Breast epithelium (tissue), 4 donors: ENCODE measurements at places on chromosomes 11 and 22.

GRCh38 chr11:1768141-1768469 is 4.4 kb upstream of the CTSD start:
- DNase-seq, result no peak

DNA sequence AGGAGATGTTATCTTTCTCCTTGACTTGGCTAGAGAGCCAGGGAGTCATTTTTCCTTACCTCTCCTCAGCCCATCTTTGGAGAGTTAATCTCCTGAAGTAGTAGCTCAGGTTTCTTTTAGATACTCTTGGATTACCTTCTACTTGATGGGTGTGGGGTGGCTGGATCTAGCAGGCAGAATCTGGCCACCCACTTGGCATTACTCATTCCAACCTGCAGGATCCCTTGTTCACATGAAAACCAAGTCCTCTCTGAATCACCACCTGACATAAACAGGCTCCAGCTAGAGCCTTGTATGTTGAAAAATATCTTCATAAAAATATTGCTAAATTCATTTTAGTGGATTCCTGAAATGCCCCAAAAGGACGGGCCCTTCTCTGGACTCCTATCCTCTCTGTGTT is 250.6 kb upstream of the PLET1 start:
- no peak for DNase-seq

DNA sequence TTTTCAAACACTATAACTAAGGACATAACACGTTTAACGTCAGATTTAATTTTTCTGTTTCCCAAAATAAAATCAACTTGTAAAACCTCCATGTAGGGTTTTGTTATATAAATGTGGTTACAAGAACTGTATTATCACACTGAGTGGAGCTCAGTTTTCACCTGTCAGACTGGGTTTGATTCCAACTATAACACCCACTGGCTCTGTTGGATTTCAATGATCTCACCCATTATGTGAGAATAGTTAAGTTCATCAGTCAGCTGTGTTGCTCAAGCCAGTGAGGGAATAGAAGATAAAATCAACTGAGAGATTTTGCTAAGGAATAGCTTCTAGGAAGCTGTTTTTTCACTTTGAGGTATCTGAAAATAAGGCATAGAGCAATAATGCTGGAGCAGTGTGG is 5.1 kb upstream of the OR52R1 start:
- DNase-seq, result no peak

GRCh38 chr22:45738206-45738605 is 66.6 kb downstream of the ATXN10 start:
- no peak for DNase-seq

GRCh38 chr11:25910086-25910485 is 421.8 kb upstream of the ANO3 start:
- no peak for DNase-seq

DNA sequence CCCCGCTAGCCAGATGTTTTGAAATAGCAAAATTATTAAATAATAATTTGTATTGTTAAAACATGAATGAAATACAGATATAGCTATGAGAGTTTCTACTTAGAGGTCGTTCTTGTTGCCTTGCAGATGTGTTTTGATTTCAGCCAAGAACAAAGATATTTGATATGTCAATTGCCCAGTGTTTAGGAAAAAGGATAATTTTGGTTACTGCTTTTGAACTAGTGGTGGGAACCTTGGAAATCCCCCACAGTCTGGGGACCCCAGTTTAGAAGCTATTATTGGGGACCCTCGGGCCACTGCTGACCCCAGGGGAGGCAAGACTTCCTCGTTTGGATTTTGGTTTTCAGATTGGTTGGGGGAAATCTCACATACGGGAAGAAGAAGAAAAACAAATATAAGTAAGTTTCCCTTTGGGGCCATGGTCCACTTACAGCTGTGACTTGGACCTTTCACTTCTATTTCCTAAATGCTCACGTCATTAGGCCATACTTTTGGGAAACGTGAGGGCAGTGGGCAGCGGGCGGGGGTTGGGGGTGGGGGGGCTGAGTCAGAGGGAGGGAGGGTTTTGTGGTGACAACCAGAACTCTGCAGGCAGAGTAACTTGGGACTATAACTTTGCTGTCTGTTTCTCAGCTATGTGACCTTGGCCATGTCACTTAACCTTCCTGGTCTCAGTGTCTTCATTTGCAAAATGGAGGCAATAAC is 37.0 kb downstream of the LDLRAD3 start:
- no peak for DNase-seq

DNA sequence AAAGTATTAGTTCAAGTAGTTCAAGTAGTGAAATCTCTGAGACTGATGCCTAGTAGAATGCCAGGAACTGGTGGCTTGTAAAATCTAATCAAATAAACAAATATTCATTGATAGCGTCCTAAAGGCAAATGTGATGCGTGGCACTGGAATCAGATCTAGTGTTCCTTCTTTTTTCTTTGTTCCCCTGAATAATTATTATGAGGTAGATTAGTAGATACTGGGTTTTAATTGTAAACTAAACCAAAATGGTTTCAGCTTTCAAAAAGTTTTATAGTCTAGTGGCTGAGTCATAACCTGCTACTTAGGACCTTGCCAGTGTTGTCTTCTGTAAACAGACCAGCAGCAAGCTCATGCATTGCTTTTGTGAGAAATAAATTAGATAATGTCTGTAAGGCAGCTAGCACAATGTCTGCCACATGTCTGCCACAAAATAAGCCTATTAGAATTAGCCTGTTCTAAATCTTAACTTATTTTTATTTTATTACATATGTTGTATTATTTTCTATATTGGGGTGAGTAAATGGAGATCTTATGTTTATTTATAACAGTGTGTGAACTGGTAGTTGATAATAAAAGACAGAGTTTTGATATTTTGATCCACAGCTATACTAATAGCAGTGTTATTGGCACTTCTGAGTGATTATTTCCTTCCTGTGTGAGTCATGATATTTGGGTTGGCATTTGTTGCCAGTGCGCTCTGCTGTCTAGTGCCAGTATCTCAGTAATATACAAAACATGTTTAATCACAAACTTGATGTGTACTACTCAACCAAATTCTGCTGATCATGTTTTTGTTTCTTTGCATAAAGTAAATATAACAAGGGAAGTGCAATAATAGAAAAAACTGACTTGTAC is 135.7 kb downstream of the TMEM135 start:
- DNase-seq, result no peak

DNA sequence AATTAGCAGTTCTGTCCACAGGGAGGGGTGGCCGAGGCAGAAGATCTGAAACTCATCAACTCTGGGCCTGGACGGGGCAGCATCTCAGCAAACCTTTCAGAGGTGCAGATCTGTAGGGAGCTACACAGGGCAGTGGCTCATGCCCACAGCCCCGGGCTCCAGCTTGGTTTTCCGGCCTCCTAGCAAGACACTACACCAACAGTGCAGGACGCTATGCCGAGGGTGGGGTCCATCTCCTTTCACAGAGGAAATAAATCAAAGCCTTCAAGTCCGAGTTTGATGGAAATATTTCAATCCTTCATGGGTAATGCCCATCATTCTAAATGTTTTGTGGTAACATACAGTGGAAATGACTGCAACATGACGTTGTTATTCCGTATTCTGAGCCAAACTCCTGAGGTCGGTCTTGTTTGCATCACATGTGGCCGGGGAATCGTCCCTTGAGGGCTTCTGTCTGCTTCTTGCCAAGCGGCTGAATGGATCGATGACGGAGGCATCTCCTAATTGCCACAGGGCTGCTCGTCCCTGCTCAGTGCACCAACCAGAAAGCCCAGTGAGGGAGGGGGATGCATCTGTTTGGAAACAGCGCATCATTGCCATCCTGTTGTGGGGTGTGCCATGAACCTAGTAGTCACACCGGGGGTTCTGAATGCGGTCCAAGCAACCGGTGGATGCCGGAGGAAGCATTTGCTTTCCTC is 30.0 kb downstream of the LINC01488 start:
- no peak for DNase-seq

- DNase-seq, result peak; percentile 52
These were observed 74.4 kb upstream of the PPARA start for GRCh38 chr22:46075764-46076531.

DNA sequence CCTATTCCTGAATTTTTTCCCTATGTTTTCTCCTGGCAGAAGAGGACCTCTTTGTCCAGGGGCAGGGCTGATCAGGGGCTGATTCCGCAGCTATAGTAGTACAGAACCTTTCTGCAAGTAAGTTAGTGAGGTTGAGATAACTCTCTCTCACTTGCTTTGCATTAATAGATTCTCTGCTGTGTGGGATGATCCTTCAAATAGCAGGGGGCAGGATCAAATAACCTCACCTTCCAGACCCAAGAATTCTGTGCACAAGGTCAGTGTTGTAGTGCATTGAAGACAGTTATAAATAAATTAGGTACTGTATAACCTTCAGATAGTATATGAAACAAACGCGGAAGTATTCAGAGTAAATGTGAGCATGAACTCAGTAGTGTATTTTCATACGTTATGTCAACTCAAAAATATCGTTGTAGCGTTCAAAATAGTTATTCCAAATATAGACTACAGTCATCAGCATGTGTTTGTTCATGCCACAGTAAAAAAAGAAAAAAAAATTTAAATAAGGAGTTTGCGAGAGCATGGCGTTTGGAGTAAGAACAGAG is 278 bp downstream of the MMP26 start:
- DNase-seq, result no peak

- DNase-seq, result no peak
These were observed 57.3 kb downstream of the KIRREL3 start for GRCh38 chr11:126943316-126943715.

DNA sequence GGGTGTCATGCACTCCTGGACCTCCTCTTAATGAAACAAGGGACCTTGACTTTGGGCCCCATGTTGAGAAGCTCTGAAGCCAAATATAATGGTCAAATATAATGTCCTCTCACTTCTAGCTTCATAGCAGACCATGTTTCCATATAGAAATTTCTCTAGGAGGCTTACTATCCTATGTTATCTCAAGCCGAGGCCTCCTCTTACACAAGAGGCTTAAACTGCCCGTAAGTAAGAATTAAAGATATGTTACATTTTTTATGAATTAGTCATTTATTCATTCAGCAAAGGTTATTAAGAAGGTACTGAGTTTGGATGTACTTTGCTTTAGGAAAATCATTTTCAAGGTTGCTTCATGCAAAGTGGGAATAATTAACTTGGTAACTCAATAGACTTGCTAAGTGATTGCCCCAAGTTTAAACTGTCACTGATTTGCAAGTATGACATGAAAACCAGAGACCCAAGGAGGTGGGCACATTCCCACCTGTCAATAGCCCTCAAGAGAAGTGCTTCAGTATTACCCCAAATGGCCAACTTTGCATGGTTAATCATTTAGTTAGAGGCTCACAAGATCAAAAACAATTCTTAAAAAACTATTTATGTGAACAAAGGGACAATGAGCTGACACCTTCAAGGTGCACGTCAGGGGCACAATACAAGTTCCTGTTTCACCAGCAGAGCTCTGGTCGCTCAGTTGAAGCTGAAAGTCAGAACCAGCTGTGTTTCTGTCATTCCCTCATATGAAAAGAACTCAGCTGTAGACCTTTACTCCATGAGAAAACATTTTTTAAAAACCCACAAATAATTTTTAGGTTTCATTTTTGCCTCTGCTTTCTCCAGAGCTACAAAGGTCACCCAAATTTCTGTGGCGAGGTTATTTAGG is 20.9 kb downstream of the BDNF start:
- no peak for DNase-seq

- DNase-seq, result no peak
These were observed 36.6 kb upstream of the NFAM1 start for GRCh38 chr22:42468841-42469240.

- DNase-seq, result no peak
These were observed 726.8 kb upstream of the FAT3 start for GRCh38 chr11:91497847-91498246.

GRCh38 chr11:39341461-39341860 is 2118.0 kb downstream of the LRRC4C start:
- no peak for DNase-seq

DNA sequence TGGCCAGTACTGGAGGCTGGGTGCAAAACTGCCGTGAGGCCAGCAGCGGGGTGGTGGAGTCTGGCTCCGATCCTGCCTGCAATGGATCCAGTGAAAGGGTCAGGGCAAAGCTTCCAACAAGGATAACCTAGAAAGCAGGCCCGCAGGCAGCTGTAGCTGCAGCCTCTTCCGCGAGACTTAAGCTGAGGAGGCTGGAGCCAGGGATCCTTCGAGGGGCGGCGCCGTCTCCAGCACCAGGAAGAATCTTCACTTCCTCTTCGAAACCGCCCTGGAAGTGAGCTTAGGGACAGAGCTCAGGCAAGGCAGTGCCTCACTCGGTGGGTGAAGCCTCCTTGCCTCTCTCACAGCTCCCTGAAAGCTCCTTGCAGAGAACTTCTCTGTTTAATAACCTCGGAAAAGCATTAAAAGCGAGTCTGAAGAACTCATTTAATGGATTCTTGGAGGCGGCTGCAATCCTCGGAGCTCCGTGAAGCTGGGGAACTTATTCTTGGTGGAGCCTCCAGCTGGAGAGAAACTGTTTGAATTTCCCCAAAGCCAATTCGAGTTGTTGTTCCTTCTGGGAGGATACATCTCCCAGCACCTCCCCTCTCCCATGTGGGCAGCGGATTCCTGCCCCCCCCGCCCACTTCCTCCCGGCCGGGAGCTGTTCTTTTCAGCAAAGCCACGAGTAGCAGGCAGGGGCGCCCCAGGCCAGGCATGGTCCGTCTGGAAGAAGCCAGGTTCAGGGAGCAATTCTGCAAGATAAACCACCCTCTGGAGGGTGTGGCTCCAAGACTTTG is 169.9 kb downstream of the CTTN start:
- peak; percentile 65 for DNase-seq

GRCh38 chr22:20459152-20459542 is 21.5 kb upstream of the SCARF2 start:
- no peak for DNase-seq

GRCh38 chr22:44622147-44622427 is 79.9 kb upstream of the PRR5 start:
- no peak for DNase-seq

DNA sequence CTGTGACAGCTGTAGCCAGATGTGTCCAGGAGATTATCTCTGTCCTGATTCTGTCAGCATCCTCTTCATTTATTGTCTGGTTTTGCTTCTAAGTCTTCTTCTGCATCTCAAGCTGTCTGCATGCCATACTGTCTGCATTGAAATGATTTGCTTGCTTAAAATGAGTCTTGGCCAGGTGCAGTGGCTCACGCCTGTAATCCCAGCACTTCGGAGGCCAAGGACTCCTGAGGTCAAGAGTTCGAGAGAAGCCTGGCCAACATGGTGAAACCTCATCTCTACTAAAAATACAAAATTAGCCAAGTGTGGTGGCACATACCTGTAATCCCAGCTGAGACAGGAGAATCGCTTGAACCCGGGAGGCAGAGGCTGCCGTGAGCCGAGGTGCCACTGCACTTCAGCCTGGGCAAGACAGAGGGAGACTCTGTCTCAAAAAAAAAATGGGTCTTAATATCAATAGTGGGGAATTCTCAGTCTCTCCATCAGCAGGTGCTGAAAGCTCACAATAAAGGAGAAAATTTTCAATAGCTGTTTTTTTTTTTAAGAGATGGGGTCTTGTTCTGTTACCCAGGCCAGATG is 39.2 kb upstream of the AMPD3 start:
- DNase-seq, result no peak
